A549 (cell line): ENCODE measurements at places on chromosomes 11 and 22.

DNA sequence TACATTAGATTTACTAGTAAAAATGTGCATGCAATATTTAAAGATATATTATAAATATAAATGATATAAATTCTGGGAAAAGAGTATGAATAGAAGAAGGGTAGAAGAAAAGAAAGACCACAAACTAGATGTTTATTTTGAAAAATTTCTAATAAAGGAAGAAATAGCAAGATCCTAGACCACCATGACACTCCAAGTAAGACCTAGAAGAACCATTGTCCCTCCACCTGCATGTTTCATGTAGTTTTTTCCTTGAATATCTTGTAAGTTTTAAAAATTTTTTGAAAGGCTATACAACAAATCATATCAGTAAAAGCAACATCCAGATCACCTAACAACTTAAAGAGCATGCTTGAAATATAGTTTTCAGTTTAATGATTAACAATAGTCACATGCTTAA is 46.8 kb downstream of the ARHGAP32 start:
- no peak for DNase-seq

GRCh38 chr11:4482445-4482844 is at the start of gene OR52K1:
Gene OR52K1, plus strand, starts transcription at chr11:4482646. Its CDS starts 6,255 bp downstream, at chr11:4488901.
- no peak for DNase-seq

DNA sequence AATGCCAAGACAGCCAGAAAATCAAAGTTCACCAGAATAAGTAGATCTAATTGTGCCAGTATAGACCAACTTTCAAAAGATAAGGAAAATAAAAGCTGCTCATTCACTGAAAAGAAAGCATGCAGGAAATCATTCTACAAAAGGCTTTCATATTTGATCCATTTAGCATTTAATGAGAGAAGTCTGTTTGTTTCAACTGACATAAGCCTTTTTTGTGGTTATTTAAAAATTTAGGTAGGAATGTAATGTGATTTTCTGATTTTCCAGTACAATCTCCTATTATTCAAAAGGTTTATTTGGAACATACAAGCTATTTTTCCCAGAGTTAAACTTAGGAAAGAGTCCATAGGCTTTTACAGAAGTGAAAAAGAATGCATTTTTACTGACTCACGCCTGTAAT is 92.7 kb downstream of the SBF2 start:
- DNase-seq, result no peak

DNA sequence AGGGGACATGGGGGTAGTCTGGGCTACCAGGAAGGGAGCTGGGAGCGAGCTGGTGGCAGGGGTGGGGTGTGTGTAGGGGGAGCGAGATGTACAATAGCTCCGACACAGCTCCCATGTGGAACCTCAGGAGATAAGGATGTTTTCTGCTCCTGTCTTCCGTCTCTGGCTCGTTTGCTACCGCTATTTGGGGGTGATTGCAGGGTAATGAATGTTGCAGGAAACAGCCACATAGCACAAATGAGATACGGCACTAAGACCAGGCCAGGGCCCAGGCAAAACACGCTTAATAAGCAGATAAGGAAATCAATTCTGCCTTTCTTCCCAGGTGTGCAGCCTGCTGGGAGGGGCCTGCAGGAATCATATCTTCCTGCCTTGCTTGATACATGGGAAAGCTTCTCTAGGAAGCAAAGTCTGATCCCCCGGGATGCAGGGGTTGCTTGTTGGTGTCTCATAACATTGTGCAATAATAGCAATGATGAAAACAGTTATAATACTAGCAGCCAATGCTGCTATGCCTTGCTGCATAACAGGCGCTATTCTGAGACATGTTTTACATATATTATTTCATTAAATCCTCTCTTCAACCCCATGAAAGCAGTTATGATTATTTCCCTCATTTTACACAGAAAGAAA is 158.7 kb downstream of the ST3GAL4 start:
- DNase-seq, result no peak

DNA sequence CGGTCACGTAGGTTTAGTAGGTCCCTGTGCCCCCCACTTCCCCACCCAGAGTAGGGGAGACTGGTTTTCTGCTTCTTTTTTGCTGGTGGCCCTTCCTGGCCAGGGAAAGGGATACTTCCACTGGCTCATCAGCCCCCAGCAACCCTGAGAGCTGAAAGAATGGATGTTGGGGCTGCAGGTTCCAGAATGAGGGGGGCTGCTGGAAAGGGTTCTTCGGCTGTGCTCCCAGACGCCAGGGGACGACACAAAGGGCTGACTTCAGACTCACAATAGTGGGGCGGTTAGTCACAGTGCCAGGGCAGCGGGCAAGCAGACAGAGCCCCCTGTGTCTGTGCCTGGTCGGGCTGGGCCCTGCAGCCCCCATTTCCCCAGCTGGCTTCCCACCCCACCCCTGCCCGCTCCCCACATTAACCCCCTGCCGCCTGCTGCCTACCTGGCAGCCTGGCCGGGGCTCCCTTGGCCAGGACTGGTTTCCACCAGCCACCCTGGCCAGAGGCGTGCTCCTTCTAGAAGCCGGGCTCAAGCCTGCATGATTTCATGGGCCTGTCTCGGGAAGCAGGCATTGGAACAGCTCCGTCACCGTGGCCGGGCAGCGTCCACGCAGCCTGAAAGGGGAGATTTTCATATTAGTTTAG is 79.1 kb upstream of the WNT7B start:
- no peak for DNase-seq

GRCh38 chr11:100008417-100008816 is 678.7 kb upstream of the ARHGAP42 start:
- no peak for DNase-seq
